ENCODE measurements at places on chromosomes 11 and 22. TPM values are rescaled to one million over a fixed set of nuclear protein-coding genes. Genes with fewer than 3 reads are reported as not detected.

The OR52H1 gene
- total RNA-seq, result 0.18 TPM

The CECR2 gene
- 12.0 TPM for total RNA-seq

The PHETA2 gene
- total RNA-seq, result 1.2 TPM

The OR5D18 gene
- not detected for total RNA-seq

The HEPHL1 gene
- total RNA-seq, result not detected

The APOBEC3A gene
- total RNA-seq, result 0.98 TPM

The ZDHHC13 gene
- total RNA-seq, result 1.6 TPM

The BBOX1 gene
- 22.6 TPM for total RNA-seq

The CARNS1 gene
- 0.28 TPM for total RNA-seq
